ENCODE measurements at places on chromosomes 2 and 18.
A peak's percentile ranks its signal among the peaks of the same experiment; 100 is the strongest.

GRCh38 chr2:160282063-160282580 lies 82.0 kb upstream of the ITGB6 start:
- H3K4me3 ChIP-seq: no peak overlapping the region
- H3K4me1 ChIP-seq: peaks cover 21% of the 10 kb centered on the region

DNA sequence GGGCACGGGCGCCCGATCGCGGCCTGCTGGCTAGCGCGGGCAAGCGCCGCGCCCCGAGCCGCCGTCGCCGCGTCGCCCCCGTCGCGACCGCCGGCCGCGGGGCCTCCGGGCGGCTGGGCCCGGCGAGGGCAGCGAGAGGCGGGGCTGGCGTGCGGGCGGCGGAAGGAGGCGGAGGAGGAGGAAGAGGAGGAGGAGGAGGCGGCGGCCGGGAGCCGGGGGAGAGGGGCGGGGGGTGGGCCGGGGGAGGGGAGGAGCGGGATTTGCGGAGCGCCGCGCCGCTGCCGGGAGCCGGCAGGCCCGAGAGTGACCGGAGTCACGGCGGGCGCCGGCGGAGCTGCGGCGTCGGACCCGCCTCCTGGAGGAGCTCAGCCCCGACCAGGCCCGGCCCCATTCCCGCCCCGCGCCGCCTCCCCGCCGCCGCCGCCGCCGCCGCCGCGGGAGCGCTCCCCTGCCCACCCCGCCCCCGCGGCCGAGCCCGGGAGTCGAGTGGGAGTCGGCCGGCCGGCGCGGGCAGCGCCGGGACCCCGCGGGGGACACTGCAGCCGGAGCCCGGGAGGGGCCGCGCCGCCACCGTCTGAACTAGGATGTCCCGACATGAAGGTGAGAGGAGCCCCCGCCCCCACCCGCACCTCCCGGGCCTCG lies at the start of gene KCMF1:
Gene KCMF1, plus strand, starts transcription at position 294 of the 642 bp plus-strand sequence. Its CDS starts 291 bp downstream, at position 585.
- H3K27ac ChIP-seq: peak within 1 kb of the TSS; percentile 96
- H3K27me3 ChIP-seq: no peaks in the 10 kb centered on the region
- peak within 1 kb of the TSS; percentile 83 for H3K4me3 ChIP-seq
- H3K36me3 ChIP-seq: no peaks in the 10 kb centered on the region
- H3K4me1 ChIP-seq: peaks cover 62% of the 10 kb centered on the region

- no peaks in the 10 kb centered on the region for H3K36me3 ChIP-seq
- H3K27ac ChIP-seq: no peak overlapping the region
- H3K27me3 ChIP-seq: no peaks in the 10 kb centered on the region
Measured at GRCh38 chr18:64803471-64803870, 654.6 kb upstream of the LINC00305 start.

DNA sequence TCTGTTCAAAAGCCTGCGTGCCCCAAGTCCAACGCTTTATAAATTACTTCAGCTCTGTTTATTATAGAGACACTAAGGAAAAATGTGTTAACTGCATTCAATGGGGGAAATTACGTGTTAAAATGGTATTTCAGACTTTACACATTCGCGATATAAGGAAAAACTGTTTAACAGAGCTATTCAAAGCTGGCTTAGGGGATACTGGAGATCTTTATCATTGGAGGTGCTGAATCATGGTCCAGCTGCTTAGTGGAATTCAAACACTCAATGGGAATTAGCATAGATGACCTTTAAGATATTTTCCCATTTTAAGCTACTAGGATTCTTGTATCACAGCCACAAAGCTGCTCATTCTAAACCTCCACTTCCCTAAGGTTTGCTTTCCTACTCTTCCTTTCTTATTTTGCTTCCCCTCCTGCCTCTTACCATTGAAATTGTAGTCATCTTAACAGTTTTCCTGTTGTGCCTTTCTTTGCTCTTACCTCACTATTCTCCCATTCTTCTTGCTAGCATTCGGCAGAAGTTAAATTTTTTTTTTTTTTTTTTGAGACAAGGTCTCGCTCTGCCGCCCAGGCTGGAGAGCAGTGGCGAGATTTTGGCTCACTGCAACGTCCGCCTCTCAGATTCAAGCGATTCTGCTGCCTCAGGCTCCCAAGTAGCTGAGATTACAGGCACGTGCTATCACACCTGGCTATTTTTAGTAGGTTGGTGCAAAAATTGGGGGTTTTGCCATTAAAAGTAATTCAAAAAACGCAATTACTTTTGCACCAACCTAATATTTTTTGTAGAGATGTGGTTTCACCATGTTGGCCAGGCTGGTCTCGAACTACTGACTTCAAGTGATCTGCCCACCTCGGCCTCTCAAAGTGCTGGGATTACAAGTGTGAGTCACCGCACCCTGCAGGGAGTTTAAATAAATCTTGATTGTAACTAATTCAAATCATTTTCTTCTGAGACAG lies 6.5 kb downstream of the SULT6B1 start:
- peaks cover 6% of the 10 kb centered on the region for H3K27me3 ChIP-seq
- no peak overlapping the region for H3K27ac ChIP-seq
- DNase-seq: no peak
- H3K4me1 ChIP-seq: no peaks in the 10 kb centered on the region

DNA sequence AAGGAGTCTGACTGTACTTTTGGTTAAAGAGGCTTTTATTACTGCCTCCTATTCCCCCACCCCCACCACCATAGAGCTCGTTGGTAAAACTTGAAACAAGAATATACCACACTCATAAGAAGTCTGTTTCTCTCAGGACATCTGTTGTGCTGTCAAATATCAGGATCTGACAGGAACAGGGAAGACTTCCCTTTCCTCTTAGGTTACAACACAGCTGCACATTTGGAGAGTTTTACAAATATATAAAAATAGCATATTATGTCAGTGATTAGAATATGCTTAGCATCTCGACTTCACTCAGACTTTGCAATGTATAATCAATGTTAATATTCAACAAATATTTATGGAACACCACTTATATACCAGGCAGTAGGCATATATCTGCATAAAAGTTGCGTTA lies 439.6 kb upstream of the REG3G start:
- no peaks in the 10 kb centered on the region for H3K27me3 ChIP-seq
- H3K36me3 ChIP-seq: no peaks in the 10 kb centered on the region
- no peak overlapping the region for H3K27ac ChIP-seq
- H3K4me3 ChIP-seq: no peak overlapping the region

DNA sequence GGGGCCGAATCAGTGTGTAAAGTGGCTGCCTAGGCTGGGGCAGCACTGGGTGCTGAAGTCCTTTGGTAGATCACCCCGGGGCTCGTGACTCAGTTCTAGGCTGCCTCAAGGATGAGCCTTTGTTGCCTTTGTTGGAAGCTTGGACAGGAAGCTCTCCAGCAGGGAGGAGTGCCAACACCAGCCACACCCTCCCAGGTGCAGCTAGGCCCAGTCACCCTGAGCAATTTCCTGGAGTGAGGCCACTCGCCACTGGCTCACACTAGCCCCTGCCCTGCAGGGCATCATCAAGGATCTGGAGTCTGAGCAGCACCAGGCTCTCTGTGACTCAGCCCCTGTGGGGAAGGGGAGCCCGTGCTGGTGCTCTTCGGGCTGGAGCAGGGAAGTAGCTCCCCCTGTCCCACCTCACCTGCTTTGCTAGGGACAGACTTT lies 6.7 kb upstream of the SDC1 start:
- H3K4me1 ChIP-seq: no peaks in the 10 kb centered on the region
- no peaks in the 10 kb centered on the region for H3K36me3 ChIP-seq
- H3K27ac ChIP-seq: peak overlapping the region; percentile 24
- no peak for DNase-seq

GRCh38 chr2:189178726-189179569 lies 613 bp downstream of the COL5A2 start:
- no peaks in the 10 kb centered on the region for H3K27me3 ChIP-seq
- DNase-seq: no peak
- no peaks in the 10 kb centered on the region for H3K36me3 ChIP-seq
- H3K4me3 ChIP-seq: peak overlapping the region; percentile 47
- peak overlapping the region; percentile 44 for H3K27ac ChIP-seq
- no peaks in the 10 kb centered on the region for H3K4me1 ChIP-seq

- no peaks in the 10 kb centered on the region for H3K27me3 ChIP-seq
- no peak for DNase-seq
- H3K36me3 ChIP-seq: no peaks in the 10 kb centered on the region
Measured at GRCh38 chr2:8045081-8045614, 636.7 kb upstream of the ID2 start.

DNA sequence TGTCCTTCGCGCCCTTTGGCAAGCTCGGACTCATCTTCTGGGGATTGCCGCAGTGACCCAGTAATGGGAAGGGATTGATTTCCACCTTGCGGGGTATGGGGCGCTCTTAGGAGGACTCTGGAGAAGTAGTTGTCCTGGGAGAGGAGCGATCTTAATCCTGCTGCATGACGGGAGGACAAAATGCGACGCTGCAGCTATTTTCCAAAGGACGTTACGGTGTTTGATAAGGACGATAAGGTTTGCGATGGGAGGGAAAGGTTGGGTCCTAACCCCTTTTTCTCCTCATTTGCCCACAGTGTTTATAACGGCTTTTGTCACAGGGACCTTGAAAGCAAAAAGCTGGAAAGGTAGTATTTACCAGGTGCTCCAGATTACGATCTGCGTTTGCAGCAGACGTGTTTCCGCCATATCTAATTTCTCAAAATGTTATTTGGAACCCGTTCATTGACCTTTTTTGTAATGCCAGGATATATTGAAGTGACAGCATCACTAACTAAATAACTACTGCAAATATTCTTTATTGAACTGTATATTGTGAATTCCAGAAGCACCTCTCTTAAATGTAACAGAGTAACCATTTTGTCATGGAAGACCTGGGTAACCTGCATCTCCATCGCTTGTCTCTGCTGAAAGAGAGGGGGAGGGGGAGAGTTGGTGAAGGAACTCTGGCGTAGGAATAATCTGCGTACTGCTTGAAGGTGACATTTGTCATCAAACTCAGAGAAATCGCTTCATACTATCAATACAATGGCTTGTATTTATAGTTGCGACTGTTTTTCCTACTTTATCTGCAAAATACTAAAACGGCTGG lies 590 bp downstream of the MDH1 start:
- peaks cover 15% of the 10 kb centered on the region for H3K36me3 ChIP-seq
- H3K27ac ChIP-seq: peak overlapping the region; percentile 82
- peaks cover 40% of the 10 kb centered on the region for H3K4me1 ChIP-seq
- H3K4me3 ChIP-seq: peak overlapping the region; percentile 94
- no peaks in the 10 kb centered on the region for H3K27me3 ChIP-seq

DNA sequence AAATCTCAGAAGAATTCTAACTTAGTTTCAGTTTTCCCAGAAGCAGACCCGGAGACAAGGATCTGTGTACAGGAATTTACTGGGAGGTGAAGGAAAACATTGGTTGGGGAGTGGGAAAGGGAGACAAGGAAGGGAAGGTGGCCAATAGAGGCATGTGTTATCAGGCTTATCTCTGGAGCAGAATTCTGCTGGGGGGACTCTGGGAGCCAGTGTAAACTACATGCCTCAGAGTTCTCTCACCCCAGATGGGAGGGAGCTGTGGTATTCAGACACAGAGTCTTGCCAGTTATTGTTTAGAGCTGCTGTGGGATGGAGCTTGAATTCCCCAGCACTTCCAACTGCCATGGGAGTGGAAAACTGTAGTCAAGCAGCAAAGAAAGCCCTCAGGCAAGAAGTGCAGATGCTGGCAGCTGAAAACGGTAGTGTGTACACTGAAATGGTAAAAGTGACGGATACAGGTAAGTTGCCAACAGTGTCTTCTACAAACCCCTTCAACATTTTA lies 19.0 kb downstream of the DNPEP start:
- peaks cover 8% of the 10 kb centered on the region for H3K4me1 ChIP-seq
- no peaks in the 10 kb centered on the region for H3K27me3 ChIP-seq
- H3K4me3 ChIP-seq: peak overlapping the region; percentile 14

GRCh38 chr18:44777457-44778192 lies 96.9 kb downstream of the SETBP1 start:
- H3K4me3 ChIP-seq: no peak overlapping the region
- DNase-seq: no peak
- peak overlapping the region; percentile 3 for H3K27ac ChIP-seq
- no peaks in the 10 kb centered on the region for H3K36me3 ChIP-seq
- peaks cover 9% of the 10 kb centered on the region for H3K4me1 ChIP-seq

- peaks cover 46% of the 10 kb centered on the region for H3K4me1 ChIP-seq
- no peaks in the 10 kb centered on the region for H3K36me3 ChIP-seq
- no peak overlapping the region for H3K27ac ChIP-seq
- H3K27me3 ChIP-seq: peaks cover 100% of the 10 kb centered on the region
Measured at GRCh38 chr2:172087207-172087779, 2.0 kb downstream of the DLX1 start.

- H3K4me3 ChIP-seq: no peak overlapping the region
- DNase-seq: no peak
- H3K27ac ChIP-seq: no peak overlapping the region
- H3K36me3 ChIP-seq: no peaks in the 10 kb centered on the region
Measured at GRCh38 chr2:168611896-168612650, 156.0 kb downstream of the CERS6 start.

DNA sequence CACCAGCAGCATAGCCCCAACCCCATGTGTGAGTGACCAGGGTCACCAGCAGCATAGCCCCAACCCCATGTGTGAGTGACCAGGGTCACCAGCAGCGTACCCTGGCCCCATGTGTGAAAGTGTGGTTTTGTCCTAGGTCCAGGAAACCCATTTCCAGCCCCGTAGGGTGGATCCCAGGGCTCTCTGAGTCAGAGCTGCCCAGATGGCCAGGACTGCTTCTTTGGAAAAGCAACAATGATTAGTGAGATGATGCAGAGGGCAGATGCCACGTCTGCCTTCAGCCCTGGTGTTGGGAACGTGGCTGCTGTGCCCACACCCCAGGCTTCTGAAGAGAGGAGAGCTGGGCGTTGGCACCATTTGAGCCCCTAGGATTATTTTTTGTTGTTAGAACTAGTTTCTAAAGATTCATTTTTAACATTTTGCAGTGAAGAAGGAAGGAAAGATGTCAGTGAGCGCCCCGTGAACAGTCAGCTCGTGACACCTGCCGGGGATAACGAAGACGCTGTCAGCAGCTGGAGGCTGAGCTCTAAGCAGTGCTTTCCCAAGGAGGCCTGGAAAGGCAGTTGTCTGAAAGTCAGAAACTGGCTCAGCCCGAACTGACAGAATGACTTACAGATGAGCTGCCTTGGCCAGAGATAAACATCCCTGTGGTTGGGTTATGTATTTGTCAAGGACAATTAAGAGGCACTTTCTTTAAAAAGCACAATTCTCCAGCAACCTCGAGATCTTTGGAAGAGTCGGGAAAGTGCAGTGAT lies 32.1 kb upstream of the KCNG2 start:
- H3K27me3 ChIP-seq: peaks cover 6% of the 10 kb centered on the region
- no peak overlapping the region for H3K27ac ChIP-seq
- no peaks in the 10 kb centered on the region for H3K36me3 ChIP-seq
- H3K4me3 ChIP-seq: no peak overlapping the region
- DNase-seq: peak; percentile 15
- no peaks in the 10 kb centered on the region for H3K4me1 ChIP-seq

DNA sequence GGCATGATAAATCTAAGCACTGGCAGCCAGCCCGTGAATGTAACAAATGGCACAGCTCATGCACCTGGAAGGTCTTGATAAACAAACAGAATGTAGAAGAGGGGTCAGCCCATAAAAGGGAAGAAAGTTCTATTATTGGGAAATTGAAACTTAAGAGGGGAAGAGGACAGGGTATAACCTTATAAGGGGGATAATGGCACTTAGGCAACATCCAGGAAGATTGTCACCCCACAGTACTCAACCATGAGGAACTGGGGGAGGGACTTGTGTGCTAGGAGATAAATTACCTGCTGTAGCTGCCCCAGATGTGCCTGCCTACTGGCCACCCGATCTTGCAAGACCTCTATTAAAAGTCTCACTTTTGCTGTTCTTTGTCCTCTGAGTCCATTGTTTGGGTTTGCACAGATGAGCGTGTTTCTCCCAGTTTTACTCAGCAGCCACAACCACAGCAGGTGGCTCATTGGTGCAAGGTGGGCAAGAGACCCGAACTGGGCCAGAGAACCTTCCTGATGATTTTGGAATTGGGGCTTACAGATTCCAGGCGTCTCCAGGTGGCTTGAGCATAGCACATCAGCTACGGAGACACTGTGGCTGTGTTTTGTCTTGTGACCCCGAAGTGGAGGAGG lies 79.0 kb upstream of the TAF1B start:
- no peaks in the 10 kb centered on the region for H3K36me3 ChIP-seq
- no peak overlapping the region for H3K27ac ChIP-seq
- no peak for DNase-seq
- no peaks in the 10 kb centered on the region for H3K4me1 ChIP-seq
- no peaks in the 10 kb centered on the region for H3K27me3 ChIP-seq
